ENCODE measurements at places on chromosomes 4 and X. TPM values are rescaled to one million over a fixed set of nuclear protein-coding genes. Genes with fewer than 3 reads are reported as not detected.

Gene MAGEA12
- not detected for total RNA-seq

Gene THOC2
- 108 TPM for total RNA-seq

Gene CHM
- total RNA-seq, result 16.3 TPM

Gene SLC25A14
- 9.6 TPM for total RNA-seq

Gene HDX
- total RNA-seq, result 7.9 TPM

Gene NAT8L
- total RNA-seq, result 0.45 TPM

Gene MAGEE2
- not detected for total RNA-seq

Gene NPY2R
- total RNA-seq, result 0.39 TPM

Gene GUCY1B1
- total RNA-seq, result 49.5 TPM

Gene RBM47
- total RNA-seq, result 13.3 TPM

Gene KIF4A
- 0.33 TPM for total RNA-seq

Gene CFAP47
- total RNA-seq, result not detected

Gene DKK2
- 0.52 TPM for total RNA-seq

Gene FNIP2
- 80.0 TPM for total RNA-seq
